Stimulated activated CD4-positive, alpha-beta T cell treated with anti-CD3 and anti-CD28 coated beads, Interleukin-1b, Interleukin-23, amount 100 ng/mL, for 1 hour (primary cell): ENCODE measurements at places on chromosomes 5 and 9.

GRCh38 chr9:35510754-35511428, 21.0 kb downstream of the RUSC2 start:
- no peak for DNase-seq

DNA sequence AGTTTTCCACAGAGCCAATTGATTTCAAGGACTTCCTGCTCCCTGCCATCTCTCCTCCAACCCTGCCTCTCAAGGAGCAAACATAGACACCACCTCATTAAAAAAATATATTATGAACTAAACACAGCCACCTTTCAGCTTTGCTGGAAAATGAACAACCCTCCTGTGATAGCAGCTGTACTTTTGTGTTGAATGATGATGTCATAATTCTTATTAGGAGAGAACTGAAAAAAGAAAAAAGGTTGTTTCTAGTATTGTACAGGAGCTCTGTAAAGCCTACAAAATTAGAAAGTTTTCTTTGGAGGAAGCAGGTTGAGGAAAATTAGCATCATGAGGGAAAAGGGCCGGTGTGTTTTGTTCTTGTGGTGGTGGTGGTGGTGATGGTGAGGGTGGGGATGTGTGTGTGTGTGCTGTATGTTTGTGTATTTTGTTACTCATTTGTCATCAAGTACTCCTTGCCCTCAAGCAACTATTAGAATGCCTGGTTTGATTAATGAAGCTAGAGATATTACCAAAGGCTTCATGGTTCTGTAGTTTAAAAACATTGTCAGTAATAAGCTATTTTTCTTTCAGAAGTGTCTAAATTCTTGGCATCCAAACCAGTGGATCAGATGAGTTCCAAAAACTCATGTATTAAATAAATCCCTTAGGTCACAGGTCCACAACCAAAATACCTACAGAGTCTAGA, 405.9 kb downstream of the TLE4 start:
- no peak for DNase-seq

DNA sequence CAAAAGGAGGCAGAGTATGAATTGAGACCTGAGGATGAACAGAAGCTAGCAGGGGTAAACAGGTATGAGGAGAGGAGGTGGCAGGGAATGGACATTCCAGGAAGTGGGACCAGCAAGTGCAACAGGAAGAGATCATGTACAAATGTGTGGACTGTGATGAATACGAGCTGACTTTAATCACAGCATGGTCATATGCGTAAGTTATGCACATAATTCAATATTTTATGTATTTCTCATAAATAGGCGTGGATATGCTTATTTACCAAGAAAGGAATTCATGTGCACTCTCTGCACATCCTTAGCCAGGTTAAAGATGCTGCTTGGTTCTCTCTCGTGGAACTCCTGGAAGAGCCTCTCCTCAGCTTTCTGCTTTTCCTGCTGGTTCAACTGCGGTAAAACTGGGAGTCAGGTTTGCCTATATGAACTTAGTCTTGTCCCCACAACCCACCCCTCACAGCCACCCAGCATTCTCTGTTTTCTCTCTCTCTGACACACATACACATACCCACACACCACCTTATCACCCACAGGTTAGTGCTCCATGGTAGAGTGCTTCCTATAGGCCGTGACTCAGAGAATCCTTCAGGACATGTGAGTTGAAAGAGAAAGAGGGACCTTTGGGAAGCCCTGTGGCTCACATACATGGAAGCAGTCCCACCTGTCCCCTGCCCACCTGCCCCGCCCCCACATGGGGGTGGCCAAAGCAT, 35.7 kb downstream of the TRPC7 start:
- DNase-seq = no peak

- DNase-seq = no peak
Measured at GRCh38 chr5:171755354-171755821, 30.2 kb upstream of the SMIM23 start.

- DNase-seq = no peak
Measured at GRCh38 chr5:32115985-32116384, 58.1 kb downstream of the GOLPH3 start.

DNA sequence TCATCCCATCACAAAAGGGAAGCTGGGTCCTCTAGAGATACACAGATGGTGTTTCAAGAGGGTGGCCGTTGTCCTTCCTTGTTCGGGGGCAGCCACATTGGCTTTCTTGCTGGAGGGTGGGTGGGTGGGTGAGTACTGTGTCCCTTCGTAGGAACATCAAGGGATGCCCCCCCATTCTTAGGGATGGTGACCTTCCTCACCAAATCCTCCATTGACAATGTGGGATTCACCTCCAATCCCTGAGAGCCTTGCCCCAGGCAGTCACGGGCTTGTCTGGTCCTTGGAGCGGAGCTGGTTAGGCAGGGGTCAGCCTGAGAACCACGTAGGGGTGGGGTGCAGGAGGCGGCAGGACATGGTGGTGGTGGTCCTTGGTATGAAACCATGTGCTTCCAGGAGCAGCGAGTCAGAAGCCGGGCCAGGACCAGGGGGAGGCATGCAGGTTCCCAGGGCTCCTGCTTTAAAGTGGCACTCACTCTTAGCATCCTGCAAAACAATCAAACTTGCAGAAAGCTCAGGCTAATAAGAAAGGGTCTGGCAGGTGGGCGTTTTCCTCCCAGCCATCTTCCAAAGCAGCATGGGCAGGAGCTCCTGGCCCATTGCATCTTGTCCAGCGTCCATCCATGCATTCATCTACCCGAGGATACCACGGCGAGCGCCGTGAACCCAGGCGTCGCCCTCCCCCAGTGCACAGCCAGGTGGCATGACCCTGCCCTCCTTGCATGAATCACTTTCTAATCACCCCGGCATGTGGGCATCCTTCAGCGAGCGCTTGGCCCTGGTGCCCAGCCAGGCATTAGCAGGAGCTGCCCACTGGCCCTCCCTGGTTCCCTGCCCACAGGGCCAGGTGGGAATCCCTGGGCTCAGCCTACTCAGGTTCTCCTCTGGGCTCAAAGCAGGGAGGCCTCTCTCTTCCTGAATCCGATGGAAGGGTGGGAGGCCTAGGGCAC, 76.4 kb downstream of the NTNG2 start:
- no peak for DNase-seq

- no peak for DNase-seq
Measured at GRCh38 chr5:122656160-122656559, 118.7 kb upstream of the SNX2 start.

GRCh38 chr5:102077920-102078319, 218.2 kb downstream of the SLCO4C1 start:
- DNase-seq = no peak

DNA sequence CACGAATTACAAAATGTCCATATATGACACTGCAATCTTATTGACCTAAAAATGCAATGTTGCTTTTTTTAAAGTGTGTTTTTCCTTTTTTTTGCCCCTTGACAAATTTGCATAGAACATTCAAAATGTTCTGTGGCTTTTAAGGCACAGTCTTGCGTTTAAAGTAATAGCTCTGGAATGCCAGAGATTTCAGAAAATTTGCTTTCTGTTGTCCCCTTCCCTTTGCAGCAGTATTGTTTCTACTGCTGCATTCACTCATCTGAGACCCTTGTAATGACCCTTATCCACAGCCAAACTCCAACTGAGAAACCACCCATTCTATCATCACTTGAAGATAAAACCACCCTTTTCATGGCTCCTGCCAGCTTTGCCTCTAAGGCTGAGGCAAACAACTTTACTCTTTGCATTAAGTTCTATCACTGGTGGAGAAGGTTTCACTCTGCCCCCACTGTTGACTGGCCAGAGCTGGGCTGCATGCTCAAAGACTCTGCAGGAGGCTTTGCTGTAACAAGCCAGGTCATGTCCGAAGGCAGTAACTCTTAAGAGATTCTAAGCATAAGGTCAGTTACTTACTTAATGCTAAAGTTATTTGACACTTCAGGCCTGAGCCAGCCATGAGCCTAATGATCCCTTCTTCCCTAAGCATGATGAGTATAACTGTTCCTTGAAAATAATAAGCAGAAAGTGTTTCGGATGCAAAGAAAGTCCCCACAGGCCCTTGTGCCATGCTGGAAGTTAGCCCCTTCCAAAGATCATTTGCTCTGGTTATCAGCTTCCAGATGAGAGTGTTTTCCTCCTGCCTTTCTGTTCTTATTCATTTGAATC, 101.9 kb downstream of the CD180 start:
- no peak for DNase-seq

DNA sequence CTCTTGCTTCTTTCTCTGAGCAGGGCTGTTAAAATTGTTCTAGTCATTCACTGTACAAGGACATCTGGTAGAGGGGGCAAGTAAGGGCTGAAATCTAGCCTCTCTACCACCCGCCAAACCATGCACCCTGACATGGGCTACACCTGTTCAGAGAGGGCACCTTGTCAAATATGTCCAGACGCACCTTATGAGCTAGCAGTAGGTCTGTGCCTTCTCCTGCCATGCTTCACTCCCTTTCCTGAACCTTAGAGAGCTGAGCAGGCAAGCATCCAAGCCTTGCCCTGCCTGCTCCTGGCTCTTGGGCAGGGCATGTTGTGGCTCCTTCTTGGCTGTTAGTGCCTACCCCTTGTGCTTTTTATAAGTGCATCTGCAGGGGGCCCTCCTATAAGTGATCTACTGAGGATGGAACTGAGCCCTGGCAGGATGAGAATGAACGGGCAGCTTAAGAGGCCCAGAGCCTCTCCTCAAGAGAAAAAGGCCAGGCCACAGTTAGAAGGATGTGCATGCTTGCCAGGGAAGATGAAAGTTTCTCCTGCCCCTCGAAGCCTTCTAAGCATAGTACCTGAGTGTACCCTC, 3.8 kb upstream of the NEUROG1 start:
- DNase-seq = no peak

DNA sequence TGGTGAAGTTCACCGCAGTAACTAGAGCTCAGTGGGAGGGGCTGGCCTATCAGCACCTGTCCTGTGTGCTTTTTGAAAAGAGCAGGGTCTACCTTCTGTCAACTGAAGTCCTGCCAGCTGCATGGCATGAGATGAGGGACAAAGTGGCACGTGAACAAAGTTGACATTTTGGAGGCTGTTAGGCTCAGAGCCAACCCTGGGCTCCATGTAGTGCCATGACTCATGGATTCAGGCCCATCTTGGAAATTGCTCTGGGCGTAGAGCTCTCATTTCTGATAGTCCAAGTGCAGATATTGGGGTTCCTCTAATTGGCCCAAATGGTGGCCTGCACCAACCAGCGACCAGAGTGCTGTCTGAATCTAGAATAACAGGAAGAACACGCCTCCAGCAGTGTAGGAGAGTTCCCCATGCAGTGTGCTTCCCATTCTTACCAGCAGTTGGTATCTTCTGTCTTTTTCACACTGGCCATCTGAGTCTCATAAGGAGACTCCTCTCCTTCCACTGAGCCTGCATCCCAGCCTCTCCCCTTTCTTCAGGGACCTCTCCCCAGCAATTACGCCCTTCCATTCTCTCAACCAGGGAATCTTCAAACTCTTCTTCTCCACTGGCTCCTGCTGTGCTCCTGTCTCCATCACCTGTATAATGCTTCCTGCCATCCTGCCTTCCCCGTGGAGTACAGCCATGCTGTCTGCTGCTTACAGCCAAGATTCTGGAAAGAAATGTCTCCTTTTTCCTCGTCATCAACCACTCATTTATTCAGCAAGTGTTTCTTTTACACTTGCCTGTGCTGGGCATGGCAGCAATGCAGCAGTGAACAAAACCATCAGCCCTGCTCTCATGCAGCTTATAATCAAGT, 30.4 kb downstream of the IRF1 start:
- no peak for DNase-seq
